ENCODE measurements at places on chromosomes 7 and 10.
A peak's percentile ranks its signal among the peaks of the same experiment; 100 is the strongest.

GRCh38 chr10:69952821-69953221, 99.8 kb upstream of the MACROH2A2 start:
- H3K4me3 ChIP-seq = peak overlapping the region; percentile 23
- no peaks in the 10 kb centered on the region for H3K36me3 ChIP-seq
- H3K4me1 ChIP-seq = peaks cover 34% of the 10 kb centered on the region

GRCh38 chr10:621981-622740, 67.3 kb downstream of the DIP2C start:
- DNase-seq = no peak
- no peak overlapping the region for H3K4me3 ChIP-seq
- no peaks in the 10 kb centered on the region for H3K36me3 ChIP-seq
- H3K27ac ChIP-seq = no peak overlapping the region

DNA sequence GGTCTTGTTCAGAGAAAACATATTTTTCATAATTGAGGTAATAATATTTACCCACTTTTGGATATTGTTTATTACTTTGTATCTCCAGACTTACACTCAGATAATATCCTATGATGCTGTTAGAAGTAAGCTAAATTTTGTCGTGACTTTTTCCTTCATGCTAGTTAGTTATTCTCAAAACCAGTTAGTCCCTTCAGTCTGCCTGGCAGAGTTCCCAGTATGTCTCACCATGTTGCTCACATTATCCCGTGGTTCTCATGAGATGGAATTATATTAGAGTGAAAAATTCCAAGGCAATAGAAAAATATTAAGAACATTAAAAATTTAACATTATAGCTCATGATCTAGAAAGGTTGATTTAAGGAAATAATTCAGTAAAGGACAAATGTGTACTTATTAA, 81.5 kb upstream of the SMIM30 start:
- H3K27me3 ChIP-seq = peaks cover 40% of the 10 kb centered on the region
- no peak for DNase-seq
- no peak overlapping the region for H3K4me3 ChIP-seq
- no peaks in the 10 kb centered on the region for H3K4me1 ChIP-seq
- no peaks in the 10 kb centered on the region for H3K36me3 ChIP-seq
- no peak overlapping the region for H3K27ac ChIP-seq

GRCh38 chr10:72353028-72353964, 1.4 kb downstream of the DNAJB12 start:
- no peaks in the 10 kb centered on the region for H3K36me3 ChIP-seq
- H3K4me1 ChIP-seq = peaks cover 9% of the 10 kb centered on the region
- peak; percentile 44 for DNase-seq
- H3K27ac ChIP-seq = peak overlapping the region; percentile 98

DNA sequence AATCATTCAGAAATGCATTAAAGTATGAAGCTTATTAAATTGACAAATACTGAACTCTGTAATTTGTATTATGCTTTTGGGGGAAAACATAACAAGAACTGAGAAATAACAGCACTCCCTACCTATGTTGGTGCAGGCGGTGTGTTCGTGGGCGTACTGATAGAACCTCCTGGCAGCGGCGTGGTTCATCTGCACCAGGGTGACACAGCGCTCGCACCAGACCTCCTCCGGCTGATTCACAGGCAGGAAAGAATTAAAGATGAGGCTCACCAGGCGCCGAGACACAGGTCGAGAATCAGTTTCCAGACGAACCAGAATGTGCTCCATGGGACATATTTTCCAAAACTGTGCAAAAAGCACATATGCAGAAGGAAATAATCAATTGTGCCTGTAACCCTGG, 40.2 kb downstream of the NCAPG2 start:
- no peaks in the 10 kb centered on the region for H3K27me3 ChIP-seq
- peaks cover under 1% of the 10 kb centered on the region for H3K4me1 ChIP-seq
- no peak overlapping the region for H3K4me3 ChIP-seq
- DNase-seq = no peak

All from neural progenitor cell (in vitro differentiated cells).